ENCODE measurements at places on chromosomes 7 and 10.

- DNase-seq: no peak
These were observed 124.8 kb upstream of the PRKCQ start for GRCh38 chr10:6704896-6705295.

DNA sequence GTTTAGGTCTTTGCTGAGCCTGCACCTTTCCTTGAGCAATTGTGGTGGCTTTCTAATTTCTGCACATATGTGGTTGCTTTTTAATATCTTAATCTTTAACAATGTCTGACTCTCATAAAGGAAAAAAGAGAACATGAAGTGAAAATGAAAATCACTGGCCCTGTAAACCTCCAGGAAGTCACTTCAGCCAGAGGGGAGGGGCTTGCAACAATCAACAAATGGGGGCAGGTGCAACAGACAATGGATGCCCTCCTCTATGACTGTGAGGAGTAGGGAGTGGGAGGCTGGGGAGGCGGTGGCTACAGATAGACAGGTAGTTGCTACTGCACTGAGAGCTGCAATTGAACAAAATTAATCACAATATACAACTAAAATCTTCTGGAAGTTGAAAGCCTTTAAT, 1377.4 kb downstream of the XPNPEP1 start:
- DNase-seq: no peak

GRCh38 chr10:72037811-72038210, 50.5 kb downstream of the SPOCK2 start:
- DNase-seq: no peak

DNA sequence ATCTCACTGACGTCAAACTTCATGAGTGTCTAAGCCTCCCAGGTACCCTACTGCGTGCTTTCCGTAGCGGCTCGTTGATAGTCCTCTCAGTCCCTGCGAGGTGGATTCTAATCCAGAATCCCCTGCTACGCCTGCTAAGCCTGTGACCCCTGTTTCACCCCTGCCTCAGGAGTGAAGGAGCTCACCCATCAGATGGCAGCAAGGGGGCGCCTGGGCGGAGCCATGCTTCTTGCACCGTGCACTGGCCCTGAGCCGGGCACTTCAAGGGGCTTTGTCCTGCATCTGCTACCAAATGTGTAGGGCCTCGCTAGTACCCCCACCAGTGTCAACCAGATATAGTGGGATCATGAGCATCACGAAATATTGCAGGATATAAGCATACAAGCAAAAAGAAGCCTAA, 918 bp upstream of the STRA8 start:
- no peak for DNase-seq

GRCh38 chr7:82729172-82730030, 285.8 kb upstream of the CACNA2D1 start:
- DNase-seq: no peak

DNA sequence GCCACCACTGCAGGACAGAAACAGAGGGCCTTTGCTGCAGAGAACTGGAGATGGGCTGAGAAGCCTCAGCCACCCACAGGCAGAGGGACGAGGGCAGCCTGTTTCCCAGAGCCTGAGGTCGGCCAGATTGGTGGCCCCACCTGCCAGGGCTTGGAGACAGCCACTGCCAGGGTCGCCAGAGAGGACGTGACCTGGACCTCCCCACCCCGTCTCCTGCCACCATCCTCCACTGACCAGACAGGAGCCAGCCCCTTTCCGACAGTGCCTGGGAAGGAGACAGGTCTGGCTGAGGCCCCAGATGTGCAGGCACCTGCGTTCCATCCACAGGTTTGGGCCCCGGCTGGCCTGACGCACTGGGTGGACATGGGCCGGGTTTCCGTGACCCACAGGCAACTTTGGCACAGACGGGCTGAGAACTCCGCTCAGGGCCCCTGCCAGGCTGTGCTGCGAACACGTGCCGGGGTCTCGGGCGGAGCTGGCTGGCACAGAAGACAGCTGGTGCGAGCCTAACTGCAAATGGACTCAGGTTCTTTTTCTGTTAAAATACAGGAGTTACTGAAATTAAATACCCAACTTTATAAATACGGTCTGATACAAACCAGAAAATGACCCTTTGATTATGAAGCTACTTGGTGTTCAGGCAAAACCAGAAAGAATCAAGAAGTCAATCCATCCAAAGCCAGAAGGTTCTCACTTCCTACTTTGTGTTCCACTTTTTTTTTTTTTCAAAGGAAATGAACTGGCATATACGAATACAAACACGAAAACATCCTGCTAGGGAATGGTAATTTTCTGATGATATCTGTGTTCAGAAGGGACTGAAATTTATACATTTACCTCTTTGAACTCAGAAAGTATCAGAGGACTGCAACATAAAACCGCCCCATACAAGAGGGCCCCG, 6.9 kb downstream of the COX19 start:
- DNase-seq: no peak

DNA sequence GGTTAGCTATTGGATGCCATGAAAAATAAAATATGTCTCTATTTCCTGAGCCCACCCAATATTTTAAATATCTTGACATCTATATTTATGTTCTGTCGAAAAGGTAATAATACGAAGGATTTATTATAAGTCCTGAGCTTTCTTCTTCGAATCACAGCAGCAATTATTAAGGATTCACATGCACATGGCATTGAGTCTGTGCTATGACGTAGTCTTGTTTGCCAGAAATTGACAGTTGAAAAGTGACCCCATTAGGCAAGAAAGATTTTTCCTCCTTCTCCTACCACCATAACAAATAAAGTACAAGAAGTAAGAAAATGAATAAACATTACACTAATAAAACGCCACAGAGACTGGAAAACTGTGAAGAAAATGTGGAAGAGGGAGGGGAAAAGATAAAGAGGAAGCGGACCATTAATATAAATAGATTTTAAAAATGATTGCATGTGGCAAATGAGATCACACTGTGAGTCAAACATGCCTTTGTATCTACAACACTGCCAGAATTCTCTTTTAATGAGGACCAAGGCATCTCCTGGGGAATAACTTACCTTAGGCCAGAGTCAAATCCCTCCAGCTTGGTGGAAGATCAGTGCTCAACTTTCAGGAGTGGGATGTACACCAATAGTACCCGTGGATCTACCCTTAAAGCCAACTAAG, 21.6 kb downstream of the FZD1 start:
- no peak for DNase-seq

GRCh38 chr10:122954731-122955050, 664 bp upstream of the C10orf88 start:
- no peak for DNase-seq

DNA sequence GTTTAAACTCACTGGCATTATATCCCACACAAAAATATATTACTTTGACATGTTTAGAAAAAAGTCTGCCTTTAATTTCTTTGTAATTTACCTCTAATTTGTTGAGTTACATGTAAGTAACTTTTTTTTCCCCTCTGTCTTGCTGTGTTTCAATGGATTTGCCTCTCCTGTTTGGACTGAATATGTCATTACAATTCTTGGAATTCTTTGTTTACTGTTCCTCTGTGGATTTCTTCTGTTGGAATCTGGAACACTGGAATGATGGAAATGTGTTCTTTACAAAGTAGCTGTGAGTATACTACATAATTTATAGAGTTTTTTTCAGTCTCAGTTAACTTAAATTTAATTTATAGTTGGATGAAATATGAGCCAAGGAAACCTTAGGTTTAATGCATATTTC, 30.4 kb downstream of the SEPTIN7 start:
- no peak for DNase-seq

- DNase-seq: no peak
These were observed 692.0 kb upstream of the IGFBP3 start for GRCh38 chr7:46613116-46613515.

- DNase-seq: no peak
These were observed 355.0 kb downstream of the GLRX3 start for GRCh38 chr10:130491011-130491692.

DNA sequence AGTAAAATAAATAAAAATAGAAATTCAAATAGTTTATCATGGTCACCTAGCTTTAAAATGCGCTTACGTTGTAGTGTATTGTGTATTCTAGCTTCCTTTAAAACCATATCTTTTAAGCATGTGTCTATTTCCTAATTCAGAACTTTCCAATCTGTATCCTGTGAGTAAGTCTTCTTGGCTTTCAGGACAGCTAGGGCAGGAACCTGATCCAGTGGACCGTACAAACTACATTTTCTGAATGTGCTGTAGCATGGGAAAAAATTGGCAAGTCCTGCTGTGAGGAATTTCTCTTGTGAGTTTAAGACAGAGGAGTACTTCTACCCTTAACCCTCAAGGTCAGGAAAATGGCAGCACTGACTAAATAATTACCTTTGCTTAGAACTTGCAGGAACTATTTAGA, 12.1 kb downstream of the OPN1SW start:
- no peak for DNase-seq

- no peak for DNase-seq
These were observed 36.7 kb upstream of the RADIL start for GRCh38 chr7:4919969-4920766.

DNA sequence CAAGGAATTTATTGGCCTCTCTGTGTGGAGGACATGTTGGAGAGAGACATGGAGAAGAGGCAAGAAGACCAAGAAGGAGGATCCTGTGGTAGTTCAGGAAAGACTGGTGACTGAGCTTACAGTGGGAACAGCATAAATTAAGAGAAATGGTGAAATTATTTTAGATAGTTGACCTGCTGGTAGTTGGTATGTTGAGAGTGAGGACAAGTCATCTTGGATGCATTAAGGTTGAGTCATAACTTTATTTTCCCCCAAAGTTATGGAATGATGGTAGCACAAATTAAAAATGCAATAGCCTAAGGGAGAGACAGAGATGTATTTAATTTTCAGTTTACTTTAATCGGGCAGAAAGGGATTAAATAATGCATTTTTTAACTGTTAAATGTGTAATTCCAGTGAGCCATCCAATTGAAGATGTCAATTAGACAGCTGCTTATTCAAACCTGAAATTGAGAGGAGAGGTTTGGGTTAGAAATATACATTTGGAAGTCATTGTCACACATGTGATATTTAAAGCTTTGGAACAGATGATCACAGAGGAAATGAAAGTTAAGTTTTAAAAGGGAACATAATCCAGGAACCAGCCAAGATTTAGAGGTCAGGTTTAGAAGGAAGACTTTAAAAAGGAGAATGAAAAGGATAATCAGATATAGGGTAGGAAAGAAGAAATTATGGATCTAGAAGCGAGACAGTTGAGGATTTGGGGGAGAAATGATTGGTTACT, 80.6 kb downstream of the DGKB start:
- DNase-seq: no peak

GRCh38 chr10:44924261-44925040, 13.3 kb downstream of the TMEM72 start:
- no peak for DNase-seq

DNA sequence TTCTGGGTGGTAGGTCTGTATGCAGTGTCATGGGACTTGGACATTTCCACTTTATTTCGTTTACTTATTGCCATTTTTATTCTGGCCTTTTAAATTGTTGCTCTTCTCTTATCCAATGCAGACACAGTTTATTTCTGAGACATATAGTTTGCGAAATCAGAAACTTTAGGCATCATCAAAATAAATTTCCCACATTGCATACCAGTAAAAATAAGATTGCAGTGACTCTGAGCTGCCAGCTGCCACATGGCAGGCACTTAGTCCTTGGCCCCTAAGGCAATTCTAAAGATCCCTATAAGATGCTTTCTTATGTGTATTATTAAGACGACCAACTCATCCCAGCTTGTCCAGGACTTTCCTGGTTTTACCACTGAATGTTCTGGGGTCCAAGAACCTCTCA, 81.8 kb upstream of the ANKRD1 start:
- DNase-seq: no peak

- DNase-seq: no peak
These were observed 6.1 kb upstream of the CREB5 start for GRCh38 chr7:28406192-28406591.

DNA sequence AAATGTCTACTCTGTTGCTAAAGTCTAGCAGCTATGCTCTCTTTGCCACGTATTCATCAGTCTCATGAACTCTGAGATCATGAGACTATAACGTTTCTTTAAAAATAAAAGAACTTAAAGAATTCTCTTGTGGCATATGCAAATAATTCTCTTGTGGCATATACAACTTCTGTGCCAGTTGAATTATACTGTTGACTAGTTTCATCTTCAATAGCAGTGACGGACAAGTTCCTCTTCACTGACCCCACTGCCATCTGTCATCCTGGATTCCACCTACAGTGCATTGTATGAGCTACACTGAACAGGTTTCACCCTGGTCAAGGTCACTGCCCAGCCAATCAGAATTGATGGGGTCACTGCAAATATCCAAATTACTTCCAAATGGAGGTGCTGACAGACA, 88.2 kb downstream of the CD36 start:
- DNase-seq: no peak

DNA sequence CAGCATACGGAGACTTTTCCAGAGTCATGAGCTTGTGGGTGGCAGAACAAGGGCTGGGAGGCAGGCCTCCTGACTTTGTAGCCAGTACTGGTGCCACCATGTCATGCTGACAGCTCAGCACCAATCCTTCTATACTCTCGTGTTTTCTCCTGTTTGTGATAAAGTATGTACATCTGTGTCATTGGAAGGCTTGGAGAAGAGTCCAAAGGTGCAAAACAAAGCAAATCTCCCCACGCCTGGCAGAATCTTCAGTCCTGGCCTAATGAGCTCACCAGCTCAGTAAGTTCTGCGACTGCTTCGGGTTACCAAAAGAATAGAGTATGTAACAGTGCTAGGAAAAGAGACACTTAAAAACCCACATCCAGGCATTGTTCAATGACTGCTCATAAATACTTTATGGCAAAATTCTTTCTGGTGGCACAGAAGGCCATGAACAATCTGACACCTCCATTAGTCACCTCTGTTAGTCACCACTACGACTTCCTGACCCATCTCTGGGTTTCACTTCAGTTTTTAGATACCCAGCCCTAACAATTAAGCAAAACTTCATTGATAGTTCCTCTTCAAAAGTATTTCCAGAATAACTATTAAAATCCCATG, 24.5 kb downstream of the STEAP1 start:
- no peak for DNase-seq

DNA sequence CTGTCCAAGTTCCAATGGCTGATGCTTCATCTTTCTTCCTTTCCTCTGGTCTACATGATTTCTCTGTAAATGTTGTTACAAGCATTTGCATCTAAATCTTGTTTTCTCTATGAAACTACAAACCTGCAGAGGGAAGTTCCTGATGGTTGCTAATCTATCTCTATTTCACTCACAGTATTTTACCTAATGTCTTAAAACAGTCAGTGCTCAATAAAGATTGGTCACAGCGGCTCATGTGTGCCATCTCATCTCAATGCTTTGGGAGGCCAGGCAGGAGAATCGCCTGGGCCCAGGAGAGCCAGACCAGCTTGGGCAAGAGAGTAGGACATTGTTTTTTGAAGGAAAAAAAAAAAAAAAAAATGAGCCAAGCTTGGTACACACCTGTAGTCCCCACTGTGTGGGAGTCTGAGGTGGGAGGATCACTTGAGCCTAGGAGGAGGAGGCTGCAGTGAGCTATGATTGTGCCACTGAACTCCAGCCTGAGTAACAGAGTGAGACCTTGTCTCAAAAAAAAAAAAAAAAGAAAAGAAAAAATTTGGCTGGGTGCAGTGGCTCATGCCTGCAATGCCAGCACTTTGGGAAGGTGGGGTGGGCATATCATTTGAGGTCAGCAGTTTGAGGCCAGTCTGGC, 71.3 kb upstream of the ARMC3 start:
- DNase-seq: no peak

- no peak for DNase-seq
These were observed 25.0 kb downstream of the MAPK8 start for GRCh38 chr10:48331436-48331835.

- no peak for DNase-seq
These were observed 310.2 kb downstream of the TNS3 start for GRCh38 chr7:47271749-47272148.

GRCh38 chr10:57964351-57964750, 303.3 kb downstream of the IPMK start:
- DNase-seq: no peak

Data from T-helper 17 cell (primary cell).